Stimulated activated CD4-positive, alpha-beta T cell treated with anti-CD3 and anti-CD28 coated beads, Interleukin-1b, Interleukin-23, amount 100 ng/mL, for 1 hour (primary cell): ENCODE measurements at places on chromosomes 4 and X.
A peak's percentile ranks its signal among the peaks of the same experiment; 100 is the strongest.

- no peak for DNase-seq
These were observed 32.2 kb downstream of the SMS start for GRCh38 chrX:21972721-21973120.

DNA sequence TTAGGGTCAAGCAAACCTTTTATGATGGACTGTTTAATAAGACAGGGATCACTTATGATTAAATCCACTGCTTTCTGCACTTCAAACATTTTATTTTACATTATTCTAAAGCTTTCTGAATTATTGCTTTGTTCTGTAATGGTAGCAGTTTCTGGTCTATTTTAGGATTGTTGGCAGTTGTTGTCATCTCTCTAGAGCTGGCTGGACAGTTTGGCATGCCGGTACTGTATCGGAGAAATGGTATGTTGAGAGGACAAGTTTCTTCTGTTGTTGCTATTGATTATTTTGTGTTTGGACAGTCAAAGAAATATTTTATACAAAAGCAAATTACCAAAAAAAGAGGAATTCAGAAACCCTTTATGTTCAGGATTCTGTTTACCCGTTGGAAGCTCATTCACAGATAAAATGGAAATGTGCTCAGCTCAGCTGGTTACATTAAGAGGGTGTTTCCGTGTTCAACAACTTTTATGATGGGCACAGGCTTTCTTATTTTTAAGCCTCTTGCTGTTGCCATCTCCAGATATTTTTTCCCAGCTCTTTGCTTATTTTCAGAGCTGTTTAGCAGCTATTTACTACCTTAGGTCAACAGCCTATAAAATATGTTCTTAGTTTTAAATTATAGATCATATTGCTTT lies 214.6 kb upstream of the IGFBP7 start:
- DNase-seq = no peak

- DNase-seq = no peak
These were observed 133.3 kb upstream of the ZIC3 start for GRCh38 chrX:137432609-137433008.

GRCh38 chr4:182093431-182093831 lies 149.8 kb upstream of the TENM3 start:
- DNase-seq = no peak

GRCh38 chr4:19512086-19512485 lies 739.6 kb upstream of the SLIT2 start:
- DNase-seq = no peak

GRCh38 chr4:189143263-189143952 lies 797.3 kb upstream of the FRG1 start:
- DNase-seq = no peak

DNA sequence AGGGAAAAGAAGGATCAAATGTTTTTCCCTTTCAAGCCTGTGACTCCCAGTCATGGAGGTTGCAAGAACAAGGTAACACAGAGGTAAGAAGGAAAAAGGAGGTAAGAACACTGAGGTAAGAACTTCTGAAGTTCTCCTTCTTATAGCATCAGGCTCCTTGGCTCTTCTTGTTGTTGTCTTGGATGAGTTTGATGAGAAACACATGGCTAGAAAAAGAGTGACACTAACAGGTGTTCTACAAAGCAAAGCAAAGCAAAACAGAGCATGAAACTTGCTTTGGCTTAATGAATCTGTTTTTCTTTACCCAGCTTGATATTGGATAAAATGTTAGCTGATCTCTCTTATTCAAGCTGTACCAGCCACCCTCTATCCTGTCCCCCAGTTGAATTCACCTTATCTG lies 231.2 kb upstream of the F9 start:
- DNase-seq = no peak

- DNase-seq = no peak
These were observed 72.4 kb downstream of the PALLD start for GRCh38 chr4:168569066-168569930.

DNA sequence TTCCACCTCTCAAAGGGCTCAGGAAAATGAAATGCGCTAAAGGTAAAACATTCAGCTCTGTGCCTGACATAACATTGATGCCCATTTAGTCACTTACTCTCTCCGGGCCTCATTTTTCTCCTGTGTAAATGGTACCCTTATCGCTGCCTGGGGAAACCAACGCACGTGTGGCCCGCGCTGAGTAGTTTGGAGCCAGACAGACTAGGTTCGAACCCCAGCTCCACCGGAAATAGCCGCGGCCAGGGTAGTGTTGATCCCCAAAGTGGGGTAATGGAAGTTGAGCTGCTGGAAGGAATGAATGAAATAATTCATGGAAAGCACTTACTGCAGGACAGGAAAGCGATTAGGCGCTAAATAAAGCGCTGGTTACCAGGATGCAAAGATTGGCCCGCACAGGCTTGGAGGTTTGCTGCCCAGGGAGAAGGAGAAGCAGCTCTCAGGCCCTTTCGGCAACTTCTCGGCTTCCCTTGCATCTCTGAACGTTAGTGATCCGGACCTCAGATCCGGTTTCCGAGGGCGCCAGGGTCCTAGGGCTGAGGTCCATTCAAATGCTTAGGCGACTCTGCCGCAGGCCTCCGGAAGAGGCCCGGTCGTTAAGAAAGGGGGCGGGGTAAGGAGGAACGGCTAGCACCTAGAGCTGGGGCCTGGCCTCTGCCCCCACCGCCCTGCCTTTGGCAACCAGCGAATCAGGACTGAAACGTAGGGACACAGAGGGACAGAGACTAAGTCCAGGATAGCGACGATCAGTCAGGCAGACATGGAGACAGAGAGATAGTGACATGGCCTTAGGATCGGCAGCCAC lies 13.3 kb downstream of the NKX3-2 start:
- DNase-seq = no peak

GRCh38 chr4:1599491-1600210 lies 84.5 kb downstream of the FAM53A start:
- no peak for DNase-seq

- no peak for DNase-seq
These were observed 308.2 kb downstream of the KLHL13 start for GRCh38 chrX:117808426-117808825.

DNA sequence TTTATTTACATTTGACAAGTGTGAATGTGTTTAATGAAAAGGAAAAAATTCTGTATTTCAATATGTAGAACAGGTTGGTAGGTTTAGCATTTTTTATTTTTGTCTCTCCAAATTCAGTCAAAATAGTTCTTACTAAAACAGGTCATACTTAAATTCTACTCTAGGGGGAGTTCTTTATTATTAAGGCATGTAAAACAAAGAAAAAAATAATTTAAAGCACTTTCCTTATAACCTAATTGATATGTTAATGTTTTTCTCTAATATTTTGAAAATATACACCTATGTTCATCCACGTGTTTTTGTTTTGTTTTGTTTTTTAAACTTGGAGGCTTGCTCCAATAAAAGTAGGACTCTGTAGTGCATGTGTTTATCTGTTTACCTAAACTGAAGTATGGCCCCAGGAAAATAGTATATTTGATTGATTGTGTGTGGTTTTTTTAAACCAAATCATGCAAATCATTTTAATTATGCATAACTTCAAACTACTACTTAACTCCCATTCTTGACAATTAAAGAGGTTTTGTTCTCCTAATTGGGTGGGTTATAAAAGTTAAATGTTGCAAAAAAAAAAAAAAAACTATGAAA lies 562.7 kb downstream of the RPA4 start:
- no peak for DNase-seq

DNA sequence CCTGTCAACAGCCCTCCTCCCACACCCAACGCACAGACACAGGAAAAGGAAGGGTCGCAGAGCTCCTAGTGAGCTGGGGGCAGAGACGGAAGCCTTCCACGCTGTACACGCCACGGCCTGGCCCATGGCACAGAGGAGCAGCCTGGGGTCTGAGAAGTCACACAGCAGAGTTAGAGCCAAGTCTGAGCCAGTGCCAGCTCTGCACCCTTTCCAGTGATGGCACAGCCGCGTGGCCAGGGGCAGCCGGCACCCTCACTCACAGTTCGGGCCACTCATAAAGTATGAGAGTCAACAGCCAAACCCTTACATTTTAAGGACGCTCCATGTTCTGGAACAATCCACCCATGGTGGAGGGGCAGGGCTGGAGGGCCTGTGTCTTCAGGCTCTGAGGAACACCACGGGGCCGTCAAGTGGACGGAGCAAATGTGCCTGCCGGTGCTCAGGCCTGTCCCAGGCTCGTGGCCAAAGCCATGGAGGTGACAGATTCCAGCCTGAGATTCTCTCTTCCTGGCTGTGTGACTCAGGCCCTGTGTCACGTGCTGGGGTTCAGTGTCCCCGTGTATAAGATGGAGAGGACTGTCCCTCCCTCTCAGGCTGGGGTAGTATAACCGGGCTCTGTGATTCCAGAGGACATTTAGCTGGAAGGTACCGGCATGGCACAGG lies 91.2 kb downstream of the ABLIM2 start:
- DNase-seq = no peak

- no peak for DNase-seq
These were observed 20.2 kb downstream of the CETN2 start for GRCh38 chrX:152810403-152810802.

GRCh38 chr4:88429401-88429800 lies 27.5 kb upstream of the HERC5 start:
- DNase-seq = no peak

DNA sequence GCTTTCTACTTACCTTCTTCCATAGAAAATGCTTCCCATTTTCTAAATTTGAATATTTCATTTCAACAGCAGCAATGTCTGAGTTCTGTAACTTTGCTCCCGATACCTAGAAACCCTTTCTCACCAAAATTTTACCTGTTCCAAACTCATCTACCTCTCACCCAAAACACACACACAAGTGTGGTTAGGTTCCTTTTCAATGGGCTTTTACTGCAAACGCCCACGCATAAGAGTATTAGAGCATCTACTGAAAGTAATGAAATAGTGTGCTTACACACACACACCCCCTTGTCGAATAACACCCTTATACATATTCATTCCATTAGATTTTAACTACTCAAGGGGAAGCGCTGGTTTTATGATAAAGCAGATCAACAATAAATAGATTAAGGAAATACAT lies 610.3 kb upstream of the AADAT start:
- DNase-seq = no peak

GRCh38 chr4:158770671-158771070 lies 1.8 kb downstream of the FNIP2 start:
- DNase-seq = no peak

DNA sequence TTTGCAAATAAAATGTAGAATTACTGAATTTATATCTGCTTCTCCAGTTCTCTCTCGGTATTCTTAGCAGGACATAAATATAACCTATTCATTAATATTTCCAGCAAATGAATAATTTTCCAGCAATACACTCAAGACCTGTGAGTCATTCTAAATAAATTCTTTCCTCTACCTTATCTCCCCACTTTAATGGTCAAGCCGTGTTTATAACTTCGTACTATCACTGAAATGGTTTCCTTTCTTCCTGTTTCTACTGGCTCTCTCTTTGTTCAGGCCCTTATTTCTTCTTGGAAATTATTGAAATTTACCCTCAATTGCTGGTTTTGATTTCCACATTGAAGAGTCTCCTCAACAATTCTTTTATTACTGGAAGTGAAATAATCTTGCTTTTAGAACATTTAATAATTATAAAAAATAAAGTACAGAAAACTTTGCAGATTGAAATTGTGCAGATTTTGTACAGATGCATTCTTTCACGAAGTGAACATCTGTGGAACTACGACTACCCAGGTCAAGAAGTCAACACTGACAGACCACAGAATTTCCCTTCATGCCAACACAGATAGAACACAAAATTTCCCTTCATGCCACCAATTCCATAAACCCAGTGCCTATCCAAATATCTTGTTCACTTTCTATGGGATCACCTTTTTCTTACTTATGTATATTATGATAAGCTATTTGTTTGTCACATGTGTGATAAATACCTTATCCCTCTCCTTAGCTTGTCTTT lies 205.7 kb downstream of the FAT4 start:
- no peak for DNase-seq

GRCh38 chr4:113872426-113873260 lies 106.8 kb downstream of the ARSJ start:
- DNase-seq = no peak

DNA sequence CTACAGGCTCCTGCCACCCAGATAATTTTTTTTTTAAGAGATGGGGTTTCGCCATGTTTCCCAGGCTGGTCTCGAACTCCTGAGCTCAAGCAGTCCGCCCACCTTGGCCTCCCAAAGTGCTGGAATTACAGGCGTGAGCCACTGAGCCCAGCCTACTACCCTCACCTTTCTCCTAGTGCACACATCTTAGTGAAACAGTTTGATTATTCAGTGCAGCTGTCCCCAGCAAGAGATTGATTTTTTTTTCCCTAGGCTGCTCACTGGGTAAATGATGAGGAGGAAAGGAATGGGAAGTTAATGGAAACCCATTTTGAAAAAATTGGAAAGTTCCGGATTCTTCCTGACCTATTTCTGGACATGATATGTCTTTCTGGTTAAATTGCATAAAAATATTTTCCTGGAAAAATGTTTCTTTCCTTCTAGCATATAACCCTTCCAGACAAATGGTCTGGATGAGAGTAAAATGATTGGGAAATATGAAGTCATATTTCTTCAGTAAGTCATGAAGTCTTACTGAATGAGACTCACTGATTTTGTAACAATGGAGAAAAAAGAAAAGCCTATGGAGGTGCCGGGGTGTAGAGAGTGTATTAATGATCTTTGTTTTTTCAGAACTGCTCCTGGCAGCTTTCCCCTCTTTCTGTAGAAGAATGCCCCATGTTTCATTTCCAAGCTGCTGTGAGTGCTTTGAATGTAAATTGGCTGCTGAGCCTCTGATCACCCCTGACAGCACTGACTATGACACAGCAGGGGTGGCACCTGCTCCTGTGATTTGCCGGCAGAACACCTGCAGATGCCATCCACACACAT lies 19.5 kb upstream of the ZNF41 start:
- no peak for DNase-seq

DNA sequence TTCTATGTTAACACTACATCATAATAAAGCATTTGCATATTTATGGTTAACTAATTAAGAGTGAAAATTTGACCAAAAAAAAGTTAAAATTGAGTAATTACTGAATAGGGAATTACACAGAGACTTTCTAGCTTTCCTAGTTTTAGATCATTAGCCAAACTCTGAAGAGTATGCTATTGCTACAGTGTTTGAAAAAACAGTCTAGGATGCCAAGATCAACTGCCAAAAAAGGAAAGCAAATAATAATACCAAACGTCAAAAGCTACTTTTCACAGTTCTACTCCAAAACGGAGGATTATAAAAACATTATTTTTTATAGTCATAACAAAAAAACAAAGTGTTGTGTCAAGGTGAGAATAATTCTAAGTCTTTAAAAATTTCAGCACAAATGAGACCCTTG lies 359.8 kb upstream of the CTSO start:
- DNase-seq = no peak

- no peak for DNase-seq
These were observed 146.8 kb upstream of the USP9X start for GRCh38 chrX:40938423-40938822.

- DNase-seq = no peak
These were observed 14.1 kb downstream of the CTBP1 start for GRCh38 chr4:1234811-1235292.

GRCh38 chr4:152500800-152501434 lies 35.0 kb downstream of the FBXW7 start:
- DNase-seq = peak; percentile 23

- no peak for DNase-seq
These were observed 28.0 kb downstream of the PDHA2 start for GRCh38 chr4:95867919-95868318.
